ENCODE measurements at places on chromosomes 11 and 22. TPM values are rescaled to one million over a fixed set of nuclear protein-coding genes. Genes with fewer than 3 reads are reported as not detected.

OPCML gene
- not detected for total RNA-seq

DENND5A gene
- total RNA-seq: 5.1 TPM

- no peak for DNase-seq
These were observed 15.4 kb downstream of the CARS1 start for GRCh38 chr11:3041699-3042441.

DNA sequence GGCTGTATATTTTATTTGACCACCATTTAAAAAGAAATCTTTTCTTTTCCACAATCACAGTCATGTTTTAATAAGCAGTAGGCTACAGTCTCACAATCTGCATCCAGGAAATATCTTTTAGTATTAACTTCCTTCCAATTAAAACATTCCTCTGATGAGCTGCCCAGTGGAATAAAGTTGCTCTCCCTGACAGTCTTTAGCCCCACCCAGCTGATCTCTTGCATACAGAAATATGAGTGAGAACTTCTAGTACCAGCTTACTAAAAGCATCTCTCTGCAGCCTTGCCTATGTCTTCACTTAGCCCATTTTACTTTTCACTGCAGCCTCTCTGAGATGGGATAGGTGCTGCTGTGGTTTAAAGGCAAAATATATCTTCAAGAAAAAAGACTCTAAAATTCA is 143.4 kb upstream of the ANO3 start:
- no peak for DNase-seq

GRCh38 chr11:27120211-27120610 is 79.6 kb downstream of the BBOX1 start:
- no peak for DNase-seq

GRCh38 chr11:66020618-66021357 is 5.5 kb downstream of the CATSPER1 start:
- no peak for DNase-seq

- no peak for DNase-seq
These were observed 31.5 kb downstream of the ARVCF start for GRCh38 chr22:19984851-19985811.
